ENCODE measurements at places on chromosomes 2 and 18. TPM values are rescaled to one million over a fixed set of nuclear protein-coding genes. Genes with fewer than 3 reads are reported as not detected.

- no peak for DNase-seq
These were observed 21.0 kb upstream of the PTMA start for GRCh38 chr2:231687133-231687852.

- no peak for DNase-seq
These were observed 57.9 kb downstream of the LYPD6 start for GRCh38 chr2:149388120-149388816.

- no peak for DNase-seq
These were observed 116.0 kb upstream of the EPC2 start for GRCh38 chr2:148528356-148529064.

DNA sequence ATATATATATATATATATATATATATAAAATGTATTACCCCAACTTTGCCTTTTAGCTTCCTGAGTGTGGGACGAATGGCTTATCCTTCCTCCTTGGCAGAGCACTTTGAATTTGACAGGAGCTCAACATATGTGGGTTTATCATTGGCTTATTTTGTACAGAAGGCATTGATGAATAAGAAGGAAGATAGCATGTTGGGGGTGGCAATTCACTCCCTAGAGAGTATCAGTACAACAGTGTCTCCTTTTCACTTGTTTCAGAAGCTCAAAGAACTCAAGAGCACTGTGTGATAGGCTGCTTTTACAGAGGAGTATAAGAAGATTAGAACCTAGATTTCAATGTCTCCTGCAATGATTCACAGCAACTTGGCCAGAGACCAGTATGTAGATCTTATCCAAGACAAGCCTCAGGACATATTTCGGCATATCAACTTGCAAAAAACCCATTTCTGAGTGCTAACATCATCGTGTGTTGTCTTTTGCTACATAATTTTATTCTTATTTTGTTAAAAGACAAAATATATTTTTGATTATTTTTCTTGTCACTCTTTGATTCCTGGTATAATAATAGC is 345.8 kb downstream of the SOCS6 start:
- no peak for DNase-seq

DNA sequence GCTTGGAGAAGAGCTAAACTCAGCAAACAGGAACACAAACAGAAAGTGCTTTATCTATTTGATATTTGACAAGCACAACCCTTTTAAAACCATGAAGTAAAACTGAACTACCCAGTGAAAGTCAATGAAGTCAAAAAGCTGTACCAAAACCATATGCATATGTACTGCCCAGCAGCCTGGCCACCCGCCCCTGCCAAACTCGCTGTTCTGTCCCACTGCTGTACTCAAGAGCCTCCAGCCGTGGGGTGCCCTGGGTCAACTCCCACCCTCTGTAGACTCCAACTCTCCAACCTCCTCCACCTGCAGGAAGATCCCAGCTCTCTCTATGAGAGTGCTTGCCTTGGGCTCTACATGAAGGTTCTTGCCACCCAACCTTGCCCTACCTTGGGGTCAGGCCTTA is 268.2 kb downstream of the AGPS start:
- DNase-seq = no peak

SLC23A3 gene
- total RNA-seq = 0.48 TPM

Data from cardiac septum (tissue), 1 donor.